ENCODE measurements at places on chromosomes 3 and 15.

GRCh38 chr3:188901671-188902287, 270.0 kb upstream of the TPRG1 start:
- peak; percentile 28 for DNase-seq

DNA sequence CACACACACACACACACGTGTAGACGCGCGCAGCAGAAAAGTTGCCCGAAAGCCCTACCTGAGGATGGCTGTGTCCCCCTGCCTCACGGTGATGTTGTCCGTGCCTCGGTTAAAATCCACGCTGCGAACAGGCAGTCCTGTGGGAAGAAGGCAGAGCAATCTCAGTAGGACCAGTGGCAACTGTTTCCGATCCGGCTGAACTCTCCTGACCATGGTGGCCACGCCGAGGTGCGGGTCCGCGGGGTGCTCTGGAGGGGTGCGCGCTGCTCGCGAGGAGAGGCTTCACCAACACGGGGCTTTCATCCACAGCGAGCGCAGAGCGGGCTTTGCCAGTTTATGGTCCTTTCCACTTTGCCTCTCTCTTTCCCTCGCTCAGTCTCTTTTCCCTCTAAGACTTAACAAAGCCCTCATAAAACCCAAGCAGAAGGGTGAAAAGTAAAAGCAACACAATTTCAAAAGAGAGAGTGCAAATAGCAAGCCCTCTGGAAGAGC, 422 bp downstream of the LSAMP start:
- no peak for DNase-seq

DNA sequence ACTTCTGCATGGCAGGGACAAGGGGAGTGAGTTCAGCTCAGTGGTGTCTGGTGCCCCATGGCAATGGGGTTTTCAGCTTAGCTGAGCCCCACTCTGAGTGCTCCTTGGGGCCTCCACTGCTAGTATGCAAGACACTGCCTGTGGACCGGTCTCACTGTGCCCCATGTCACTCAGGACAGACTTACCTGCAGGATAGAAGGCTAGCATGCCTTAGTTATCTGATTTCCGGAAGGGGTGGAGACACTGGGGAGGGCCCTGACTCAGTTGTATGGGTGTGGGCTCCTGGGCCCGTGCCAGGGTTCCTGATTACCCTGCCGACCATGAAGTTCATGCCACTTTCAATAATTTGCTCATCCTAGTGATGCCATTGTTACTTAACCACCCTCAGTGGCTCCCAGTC, 4.3 kb upstream of the SLC6A20 start:
- no peak for DNase-seq

DNA sequence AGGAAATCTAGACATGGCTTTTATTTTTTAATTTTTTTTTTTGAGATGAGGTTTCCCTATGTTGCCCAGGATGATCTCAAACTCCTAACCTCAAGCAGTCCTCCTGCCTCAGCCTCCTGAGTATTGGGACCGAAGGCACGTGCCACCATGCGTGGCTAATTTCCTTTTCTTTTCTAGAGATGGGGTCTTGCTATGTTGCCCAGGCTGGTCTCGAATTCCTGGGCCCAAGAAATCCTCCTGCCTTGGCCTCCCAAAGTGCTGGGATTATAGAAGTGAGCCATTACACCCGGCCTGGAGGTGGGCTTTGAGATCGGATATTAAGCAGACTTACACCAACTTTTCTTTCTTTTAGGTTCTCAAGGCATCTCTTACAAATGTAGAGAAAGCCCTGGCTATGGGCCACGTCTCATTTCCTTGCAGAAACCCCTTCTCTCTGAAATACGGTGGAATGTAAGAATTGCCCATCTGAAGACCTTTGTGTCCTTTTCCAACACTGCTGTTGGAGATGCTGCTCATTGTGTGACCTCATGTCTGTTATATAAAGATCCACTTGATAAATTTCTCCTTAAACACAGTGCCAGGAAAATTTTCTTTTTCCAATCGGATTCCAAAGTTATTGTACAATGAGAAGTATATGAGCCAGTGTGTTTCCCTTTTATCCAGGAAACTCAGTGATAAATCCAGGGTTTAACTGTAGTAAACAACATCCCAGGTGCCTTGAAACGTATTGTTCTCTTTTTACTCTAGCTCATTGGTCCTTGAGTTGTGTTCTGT, 36.8 kb upstream of the CFAP161 start:
- DNase-seq, result no peak

GRCh38 chr3:13393427-13394360, 26.4 kb downstream of the NUP210 start:
- no peak for DNase-seq

DNA sequence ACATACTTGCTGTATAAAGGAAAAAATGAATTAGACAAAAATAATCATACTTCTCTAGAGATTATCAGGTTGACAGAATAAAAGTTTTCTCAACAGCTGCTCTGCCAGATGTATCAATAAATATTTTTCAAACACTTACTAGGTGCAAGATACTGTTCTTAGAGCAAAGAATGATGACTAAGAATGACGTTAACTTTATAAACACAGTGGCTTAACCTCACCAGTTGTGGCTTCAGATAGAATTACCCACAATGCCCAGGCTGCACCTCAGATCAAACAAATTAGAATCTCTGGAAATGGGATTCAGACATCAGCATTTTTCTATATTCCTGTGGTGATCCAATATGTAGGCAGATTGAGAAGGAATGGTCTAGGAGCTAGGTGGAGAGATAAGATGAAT, 422.4 kb upstream of the ATP11B start:
- peak; percentile 66 for DNase-seq

DNA sequence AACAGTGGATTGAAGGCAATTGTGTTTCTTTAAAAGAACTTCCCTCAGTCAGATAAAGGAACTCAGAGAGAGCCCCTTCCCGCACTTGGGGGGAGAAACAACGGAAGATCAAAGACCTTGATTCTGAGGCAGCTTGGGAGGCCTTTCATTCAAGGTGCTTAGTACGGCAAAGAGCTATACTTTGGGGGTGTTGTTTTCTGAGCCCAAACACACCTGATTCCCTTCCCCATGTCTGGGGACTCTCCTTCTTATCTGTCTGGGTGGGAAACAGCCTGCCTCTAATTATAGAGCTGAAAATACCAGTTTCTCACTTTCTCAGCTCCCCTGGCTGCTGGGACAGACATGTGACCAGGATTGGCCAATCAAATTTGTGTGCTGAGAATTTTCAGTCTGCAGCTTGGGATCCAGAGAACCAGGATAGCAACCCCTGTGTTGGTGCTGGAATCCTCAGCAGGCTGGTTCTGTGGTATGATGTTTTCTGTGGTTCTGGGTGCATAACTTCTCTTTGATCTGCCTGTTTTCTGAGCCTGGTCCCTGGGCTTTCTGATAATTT, 19.4 kb upstream of the IQCF6 start:
- DNase-seq, result no peak

- DNase-seq, result no peak
Measured at GRCh38 chr3:54222316-54222715, 100.0 kb downstream of the CACNA2D3 start.

- DNase-seq, result peak; percentile 29
Measured at GRCh38 chr15:38895326-38896255, 331.0 kb upstream of the RASGRP1 start.

- no peak for DNase-seq
Measured at GRCh38 chr15:52181938-52182780, 9.0 kb downstream of the GNB5 start.

- peak; percentile 18 for DNase-seq
Measured at GRCh38 chr3:187677604-187678003, 7.4 kb upstream of the SST start.

DNA sequence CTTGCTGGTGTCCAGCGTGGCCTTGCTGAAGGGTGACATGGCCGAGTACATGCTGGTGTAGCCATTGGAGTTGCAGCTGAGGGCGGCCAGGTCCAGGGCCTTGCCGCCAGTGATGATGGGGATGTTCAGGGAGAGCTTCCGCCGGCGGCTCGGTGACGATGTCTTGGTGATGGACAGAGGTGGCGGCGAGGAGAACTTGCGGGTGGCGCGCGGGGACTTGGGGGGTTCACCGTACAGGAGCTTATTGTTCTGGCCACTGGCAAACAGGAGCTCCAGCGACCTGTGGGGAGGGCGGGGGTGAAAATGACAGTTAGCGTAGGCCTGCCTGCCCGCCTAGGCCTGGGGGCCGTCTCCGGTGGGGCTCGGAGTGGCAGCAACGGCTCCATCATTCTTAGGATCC, 59.0 kb upstream of the CTSH start:
- no peak for DNase-seq

- DNase-seq, result peak; percentile 38
Measured at GRCh38 chr3:3015185-3016089, 94.7 kb downstream of the IL5RA start.

GRCh38 chr15:93035092-93035915, 53.7 kb downstream of the RGMA start:
- no peak for DNase-seq

DNA sequence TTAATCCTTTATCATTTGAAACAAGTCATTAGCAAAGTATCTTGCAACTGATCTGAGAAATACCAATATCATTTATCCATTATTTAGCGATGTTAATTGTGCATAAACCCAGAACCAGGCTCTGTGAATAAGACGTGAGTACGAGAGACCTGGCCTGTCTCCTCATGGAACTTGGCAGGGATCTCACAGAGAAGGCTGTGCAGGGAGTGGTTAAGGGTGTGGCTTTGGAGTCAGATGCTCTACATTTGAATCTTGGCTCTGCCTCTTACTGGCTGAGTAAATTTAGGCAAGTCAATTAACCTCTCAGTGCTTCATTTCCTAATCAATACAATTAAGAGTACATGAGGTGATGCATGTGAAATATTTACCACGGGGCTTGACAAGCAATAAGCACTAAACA, 39.9 kb upstream of the TBL1XR1 start:
- no peak for DNase-seq

DNA sequence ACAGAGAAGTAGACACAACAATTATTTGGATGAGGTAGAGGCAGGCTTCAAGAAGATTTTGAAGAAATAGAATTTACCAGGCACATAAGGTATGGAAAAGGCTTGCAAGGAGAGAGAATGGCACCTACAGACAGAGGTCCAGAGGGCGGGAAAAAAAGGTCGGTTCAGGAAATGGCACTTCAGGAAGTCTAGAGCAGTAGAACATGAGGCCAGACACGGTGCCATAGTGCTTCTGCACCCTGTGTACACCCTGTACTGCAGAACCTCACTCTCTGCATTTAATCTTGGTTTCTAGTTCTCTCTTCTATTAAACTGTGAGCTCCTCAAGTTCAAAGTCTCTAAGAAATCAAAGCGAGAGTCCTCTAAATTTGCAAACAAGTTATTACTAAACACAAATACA, 113.4 kb upstream of the C2CD4B start:
- no peak for DNase-seq

- DNase-seq, result no peak
Measured at GRCh38 chr3:139238281-139239030, 105.4 kb upstream of the MRPS22 start.

- DNase-seq, result no peak
Measured at GRCh38 chr3:181330821-181331563, 341.5 kb upstream of the DNAJC19 start.

- DNase-seq, result no peak
Measured at GRCh38 chr3:194009892-194010533, 125.9 kb upstream of the HES1 start.

GRCh38 chr3:13693441-13693840, 144.5 kb downstream of the FBLN2 start:
- no peak for DNase-seq

GRCh38 chr3:187978433-187979011, 175.4 kb upstream of the LPP start:
- no peak for DNase-seq

GRCh38 chr15:76328958-76329357, 7.6 kb upstream of the ISL2 start:
- peak; percentile 69 for DNase-seq

DNA sequence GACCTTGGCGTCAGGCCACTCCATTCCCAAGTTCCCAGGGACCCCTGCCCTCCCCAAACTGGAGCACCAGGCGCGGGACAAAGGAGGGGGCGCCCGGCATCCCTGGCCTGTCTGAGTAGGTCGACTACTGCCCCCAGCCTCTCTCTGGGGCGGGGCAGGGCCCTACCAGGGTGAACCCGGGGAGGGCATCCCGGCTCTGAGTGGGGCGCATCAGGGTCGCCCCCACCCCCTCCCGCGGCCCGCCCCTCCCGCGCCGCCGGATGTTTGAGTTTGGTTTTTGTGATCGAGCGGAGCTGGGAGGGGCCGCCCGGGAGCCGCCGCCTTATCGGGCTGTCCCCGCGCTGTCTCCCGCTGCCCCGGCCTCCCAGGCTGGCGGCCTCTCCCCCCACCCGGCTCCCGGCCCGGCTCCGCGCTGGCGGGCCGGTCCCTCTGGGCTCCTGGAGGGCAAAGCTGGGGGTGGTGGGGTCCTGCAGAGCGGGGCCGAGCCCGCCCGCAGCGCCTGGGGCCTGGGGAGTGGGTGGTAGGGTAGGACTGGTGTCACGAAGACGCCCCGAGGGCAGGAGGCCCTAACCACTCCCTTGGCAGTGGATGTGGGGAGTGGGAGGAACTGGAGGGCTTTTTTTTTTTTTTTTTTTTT, 47.2 kb upstream of the SMAD6 start:
- no peak for DNase-seq

- peak; percentile 1 for DNase-seq
Measured at GRCh38 chr15:66293419-66294156, at the start of gene DIS3L. DIS3L (plus strand) TSS chr15:66293568; CDS start chr15:66293597, 29 bp downstream.

- no peak for DNase-seq
Measured at GRCh38 chr3:148758303-148758884, 60.7 kb downstream of the AGTR1 start.

DNA sequence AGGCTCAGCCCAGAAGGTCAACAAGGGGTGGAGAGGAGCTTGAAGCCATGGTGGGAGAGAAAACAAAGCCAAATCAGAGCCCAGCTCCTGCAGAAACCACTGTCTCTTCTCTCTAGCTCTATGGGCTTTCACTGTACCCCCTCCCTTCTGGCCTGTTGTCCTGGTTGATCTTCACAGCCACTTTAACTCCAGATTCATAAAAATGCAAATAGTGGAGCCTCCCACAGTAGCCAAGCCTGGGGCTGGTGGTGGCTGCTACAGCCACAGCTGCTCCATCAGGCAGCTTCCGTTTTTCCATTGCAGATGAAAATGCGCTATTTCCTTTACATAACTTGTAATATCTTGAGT, 20.7 kb upstream of the CAV3 start:
- DNase-seq, result no peak

DNA sequence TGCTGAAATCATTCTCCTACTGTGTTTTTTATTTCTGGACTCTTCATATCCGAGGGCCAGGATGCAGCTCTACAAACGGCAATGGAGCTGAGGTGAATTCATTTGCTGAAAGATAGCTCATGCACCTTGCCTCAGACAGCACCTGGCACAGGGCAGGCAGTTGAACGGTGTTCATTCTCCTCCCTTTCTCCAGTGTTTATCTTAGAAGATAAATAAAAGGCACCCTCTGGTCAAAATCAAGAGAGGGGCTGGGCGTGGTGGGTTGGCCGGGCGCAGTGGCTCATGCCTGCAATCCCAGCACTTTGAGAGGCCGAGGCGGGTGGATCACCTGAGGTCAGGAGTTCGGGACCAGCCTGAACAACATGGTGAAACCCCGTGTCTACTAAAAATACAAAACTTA, 79.3 kb upstream of the LMOD3 start:
- no peak for DNase-seq

- no peak for DNase-seq
Measured at GRCh38 chr3:168951884-168952283, 711.6 kb downstream of the MECOM start.

GRCh38 chr15:84638103-84638502, 16.0 kb downstream of the WDR73 start:
- peak; percentile 11 for DNase-seq

GRCh38 chr3:128932516-128933212, 53.2 kb downstream of the ACAD9 start:
- DNase-seq, result no peak

GRCh38 chr15:98711810-98712209, 63.5 kb downstream of the IGF1R start:
- no peak for DNase-seq

- DNase-seq, result no peak
Measured at GRCh38 chr3:52754373-52754772, 16.4 kb downstream of the NEK4 start.
